ENCODE measurements at places on chromosomes 1 and 21.

DNA sequence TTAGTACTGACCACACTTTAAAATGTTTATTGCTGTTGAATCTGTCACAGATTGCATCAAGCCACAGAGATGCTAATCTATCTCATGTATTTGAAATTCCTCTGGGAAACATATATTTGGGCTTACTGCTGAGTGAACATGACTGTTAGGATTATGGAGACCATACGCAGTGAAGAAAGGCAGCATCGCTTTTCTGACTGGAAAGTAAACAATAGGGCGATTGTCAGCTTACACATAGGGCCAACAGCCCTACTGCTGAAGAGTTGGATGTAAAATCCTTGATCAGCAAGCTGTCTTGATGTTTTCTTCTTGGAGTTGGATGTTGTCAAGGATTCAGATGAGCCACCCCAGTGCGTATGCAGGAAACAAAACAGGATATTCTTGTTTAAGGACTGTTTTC is 368.7 kb upstream of the ADGRL2 start:
- no peak for DNase-seq

- no peak for DNase-seq
Observed at GRCh38 chr1:17128361-17128760, 9.1 kb upstream of the PADI2 start.

DNA sequence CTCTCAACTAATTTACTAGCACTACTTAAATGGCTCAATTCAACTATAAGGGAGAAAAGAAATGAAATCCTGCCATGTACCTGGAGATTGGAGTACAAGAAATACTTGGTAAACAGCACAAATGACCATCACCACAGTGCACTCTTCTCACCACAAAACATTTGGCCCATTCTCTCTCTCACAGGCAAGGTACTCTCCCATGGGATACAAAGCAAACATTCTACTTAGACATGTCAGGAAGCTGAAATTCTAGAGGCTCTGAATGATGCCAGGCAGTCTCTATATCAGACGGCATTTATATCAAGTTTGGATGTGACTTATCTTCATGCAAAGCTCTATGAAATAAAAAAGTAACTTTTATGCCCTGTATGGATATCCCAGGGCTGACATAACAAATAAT is 72.5 kb downstream of the DPT start:
- no peak for DNase-seq

GRCh38 chr1:180221462-180221861 is 8.6 kb upstream of the LHX4 start:
- no peak for DNase-seq

- DNase-seq: peak; percentile 88
Observed at GRCh38 chr1:211698161-211699026, 23.0 kb upstream of the NEK2 start.

GRCh38 chr1:25858494-25858893 is 763 bp downstream of the AUNIP start:
- no peak for DNase-seq

DNA sequence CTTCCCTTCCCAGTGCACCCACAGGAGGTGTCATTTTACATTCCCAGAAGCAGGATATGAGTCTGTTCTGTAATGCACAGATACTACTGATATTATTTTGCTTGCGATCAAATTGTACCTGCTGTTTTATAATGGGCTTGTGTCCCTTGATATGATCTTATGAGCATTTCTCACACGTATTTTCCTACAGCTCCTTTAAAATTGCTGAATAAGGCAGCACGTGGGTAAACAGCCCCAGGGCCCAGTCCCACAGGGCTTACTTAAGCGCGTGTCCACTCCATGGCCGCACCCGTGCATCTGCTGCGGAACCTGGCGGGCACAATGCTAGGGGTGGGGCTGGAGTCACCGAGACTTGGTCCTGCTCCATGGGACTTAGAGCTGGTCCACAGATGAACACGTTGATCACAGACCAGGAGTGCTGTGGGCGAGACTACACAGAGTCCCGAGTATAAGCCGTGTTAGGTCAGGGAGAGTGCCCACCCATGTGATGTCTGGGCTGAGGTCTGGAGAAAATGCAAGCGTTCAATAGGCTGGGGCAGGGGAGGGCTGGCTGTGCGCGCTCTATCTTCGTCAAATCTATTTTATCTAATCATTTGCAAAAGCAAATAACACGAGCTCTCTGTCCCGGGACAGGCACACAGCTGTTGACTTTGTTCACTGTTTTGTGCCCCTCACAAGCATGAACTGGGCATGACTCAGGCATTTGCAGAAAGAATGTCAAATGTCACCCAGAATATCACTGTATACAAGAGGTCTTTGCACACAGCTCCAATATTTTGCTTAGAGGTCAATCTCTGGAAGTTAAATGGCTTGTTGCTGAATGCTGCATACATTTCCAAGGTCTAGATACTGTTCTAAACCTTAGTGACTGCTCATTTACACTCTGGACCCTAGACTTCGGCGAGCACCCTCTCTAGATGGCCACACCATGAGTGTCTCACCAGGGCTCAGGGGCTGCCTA is 119.3 kb downstream of the CRYAA start:
- DNase-seq: peak; percentile 80

All from left lobe of liver (tissue), 2 donors.